Activated T-helper 1 cell treated with Interleukin-2 at 50 U/mL for 16 hours (primary cell): ENCODE measurements at places on chromosomes 2 and 18.

DNA sequence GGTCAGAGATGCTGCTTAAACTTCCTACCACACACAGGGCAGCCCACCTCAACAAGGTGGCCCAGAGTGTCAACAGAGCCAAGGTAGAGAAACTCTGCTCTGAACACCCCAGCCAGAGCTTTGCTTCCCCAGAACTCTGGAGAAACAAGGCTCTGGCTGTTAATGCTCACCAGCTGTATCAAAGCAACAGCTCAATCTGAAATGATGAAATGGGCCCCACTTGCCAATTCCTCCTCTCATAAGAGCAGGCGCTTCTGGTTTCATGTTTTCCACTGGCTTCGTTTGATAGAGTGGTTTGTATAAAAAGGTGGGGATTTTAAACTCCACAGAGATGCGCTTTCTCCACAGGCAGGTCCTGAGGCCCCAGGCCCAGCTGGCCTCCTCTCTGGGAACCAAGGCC, 60.9 kb upstream of the TFCP2L1 start:
- DNase-seq = no peak

DNA sequence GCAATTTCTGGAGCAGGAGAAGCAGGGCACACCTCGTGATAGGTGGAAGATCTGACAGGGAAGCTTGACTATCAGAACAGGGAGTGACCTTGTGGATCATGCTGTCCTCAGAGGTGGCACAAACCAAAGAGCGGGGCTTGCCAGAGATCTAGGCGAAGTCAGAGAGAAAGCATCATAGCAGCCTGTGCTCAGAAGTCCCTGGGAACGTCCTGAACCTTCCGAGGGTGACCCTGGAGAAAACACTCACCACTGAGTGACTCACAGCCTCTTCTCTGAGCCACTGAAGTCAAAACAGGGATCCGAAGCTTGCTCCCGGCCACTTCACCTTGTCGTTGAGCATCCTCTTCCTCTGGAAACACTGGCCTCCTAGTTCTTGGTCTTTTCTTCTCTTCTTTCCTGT, 56.7 kb downstream of the IL1R2 start:
- DNase-seq = no peak

DNA sequence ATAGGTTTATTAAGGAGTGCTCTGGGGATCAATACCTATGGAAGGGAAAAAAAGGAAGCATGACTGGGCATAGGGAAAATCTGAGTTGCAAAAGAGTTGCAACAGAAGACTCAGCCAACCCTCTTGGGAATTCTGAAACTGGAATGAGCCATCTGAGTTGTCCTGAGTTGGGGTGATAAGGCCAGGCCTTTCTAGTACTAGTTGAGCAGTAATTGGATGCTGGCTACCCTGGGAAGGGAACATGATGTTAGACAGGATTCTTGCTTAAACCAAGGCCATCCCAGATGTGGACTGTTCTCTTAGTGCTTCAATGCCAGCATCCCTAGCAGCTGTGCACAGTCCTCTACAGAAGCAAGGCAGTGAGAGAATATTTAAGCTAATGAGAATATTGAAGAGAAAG, 348.8 kb upstream of the GULP1 start:
- no peak for DNase-seq

GRCh38 chr2:234288974-234289455, 207.9 kb downstream of the ARL4C start:
- DNase-seq = peak; percentile 53

DNA sequence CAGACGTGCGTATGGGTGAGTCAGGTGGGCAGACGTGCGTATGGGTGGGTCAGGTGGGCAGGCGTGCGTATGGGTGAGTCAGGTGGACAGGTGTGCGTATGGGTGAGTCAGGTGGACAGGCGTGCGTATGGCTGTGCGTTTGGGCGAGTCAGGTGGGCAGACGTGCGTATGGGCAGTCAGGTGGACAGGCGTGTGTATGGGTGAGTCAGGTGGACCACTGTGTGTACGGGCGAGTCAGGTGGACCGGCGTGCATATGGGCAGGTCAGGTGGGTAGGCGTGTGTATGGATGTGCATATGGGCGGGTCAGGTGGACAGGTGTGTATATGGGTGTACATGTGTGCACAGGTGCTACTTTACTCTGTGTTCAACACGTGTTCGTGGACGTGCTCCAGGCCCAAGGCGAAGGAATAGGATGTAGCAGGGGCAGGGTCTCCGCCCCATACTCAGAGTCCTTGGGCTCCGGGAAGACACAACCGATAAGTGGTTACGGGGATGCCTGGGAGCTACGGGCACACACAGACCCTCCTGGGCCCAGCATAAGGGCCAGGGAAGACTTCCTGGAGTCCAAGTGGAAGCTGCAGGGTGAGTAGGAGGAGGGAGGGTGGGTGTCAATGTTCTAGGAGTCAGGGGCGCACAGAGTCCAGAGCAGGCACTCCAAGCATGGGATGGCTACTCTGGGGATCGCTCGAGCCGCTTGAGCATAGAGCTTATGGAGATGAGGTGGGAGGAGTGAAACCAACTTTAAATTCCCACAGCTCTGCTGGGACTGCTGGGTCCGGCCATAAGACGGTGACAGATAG, 27.1 kb upstream of the KLF11 start:
- no peak for DNase-seq

GRCh38 chr18:47036298-47036874, 965 bp upstream of the ELOA2 start:
- DNase-seq = no peak

GRCh38 chr18:76208678-76209306, 286.2 kb downstream of the ZNF516 start:
- no peak for DNase-seq

DNA sequence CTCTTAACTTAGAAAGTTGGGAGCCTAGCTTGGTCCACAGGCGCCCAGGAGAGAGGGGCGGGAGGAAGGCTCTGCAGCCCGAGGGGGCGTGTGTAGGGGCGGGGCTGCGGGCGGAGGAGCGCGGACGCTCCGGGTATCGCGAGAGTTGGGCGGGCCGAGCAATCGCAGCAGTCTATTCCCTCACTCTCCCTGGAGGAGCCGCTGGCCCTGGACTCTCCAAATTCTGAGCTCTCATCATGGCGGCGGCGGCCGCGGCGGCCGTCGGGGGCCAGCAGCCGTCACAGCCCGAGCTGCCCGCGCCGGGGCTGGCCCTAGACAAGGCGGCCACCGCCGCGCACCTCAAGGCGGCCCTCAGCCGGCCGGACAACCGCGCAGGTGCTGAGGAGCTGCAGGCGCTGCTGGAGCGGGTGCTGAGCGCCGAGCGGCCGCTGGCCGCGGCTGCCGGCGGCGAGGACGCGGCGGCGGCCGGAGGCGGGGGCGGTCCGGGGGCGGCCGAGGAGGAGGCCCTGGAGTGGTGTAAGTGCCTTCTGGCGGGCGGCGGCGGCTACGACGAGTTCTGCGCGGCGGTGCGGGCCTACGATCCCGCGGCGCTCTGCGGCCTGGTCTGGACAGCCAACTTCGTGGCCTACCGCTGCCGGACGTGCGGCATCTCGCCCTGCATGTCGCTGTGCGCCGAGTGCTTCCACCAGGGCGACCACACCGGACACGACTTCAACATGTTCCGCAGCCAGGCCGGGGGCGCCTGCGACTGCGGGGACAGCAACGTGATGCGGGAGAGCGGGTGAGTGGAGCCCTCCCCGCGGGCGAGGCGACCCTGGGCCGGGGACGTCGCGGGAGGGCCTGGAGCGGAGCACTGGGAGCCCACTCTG, at the start of gene UBR3:
UBR3 (plus strand) TSS at position 183 of the 869 bp plus-strand sequence; CDS start at position 237, 54 bp downstream.
- peak; percentile 82 for DNase-seq

DNA sequence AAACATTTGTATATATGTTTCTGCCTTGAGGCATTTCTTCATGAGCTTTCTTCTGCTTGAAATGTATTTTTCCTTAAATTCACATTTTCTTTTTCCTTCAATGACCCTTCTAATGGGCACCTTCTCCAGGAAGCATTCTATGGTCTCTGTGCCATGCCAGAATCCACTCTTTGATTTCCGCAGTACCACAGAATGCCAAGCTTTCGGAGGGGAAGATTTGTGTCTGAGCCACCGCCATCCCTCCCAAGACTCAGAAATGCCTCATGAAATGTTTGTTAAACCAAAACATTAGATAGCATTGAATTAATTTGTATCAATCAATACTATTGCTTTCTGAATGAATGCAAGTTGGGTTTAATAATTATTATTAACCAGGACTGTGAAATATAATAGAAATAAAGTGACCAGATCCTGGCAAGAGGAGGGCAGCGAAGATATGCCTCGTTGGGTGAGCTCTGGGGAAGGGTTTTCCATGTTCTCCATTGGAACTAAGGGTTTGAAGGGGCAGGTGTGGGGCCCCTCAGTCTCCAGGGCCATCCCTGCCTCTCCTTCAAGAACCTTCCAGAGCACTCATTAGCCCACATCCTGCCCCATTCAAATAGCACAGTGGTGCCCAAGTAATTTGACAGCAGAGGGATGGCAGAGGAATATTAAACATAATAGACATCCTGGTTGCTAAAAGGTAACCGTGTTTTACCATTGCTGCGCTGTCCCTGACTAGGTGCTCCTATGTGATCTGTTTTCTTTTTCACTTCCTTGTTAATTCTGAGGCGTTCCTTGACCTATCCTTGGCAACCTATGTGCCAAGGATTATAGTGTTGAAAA, 189.6 kb downstream of the MYCN start:
- DNase-seq = no peak

GRCh38 chr2:189952536-189953109, 109.9 kb downstream of the MSTN start:
- no peak for DNase-seq

GRCh38 chr2:145806546-145806945, 1286.6 kb upstream of the ZEB2 start:
- DNase-seq = no peak

GRCh38 chr18:9742524-9743131, 34.5 kb downstream of the RAB31 start:
- DNase-seq = no peak

DNA sequence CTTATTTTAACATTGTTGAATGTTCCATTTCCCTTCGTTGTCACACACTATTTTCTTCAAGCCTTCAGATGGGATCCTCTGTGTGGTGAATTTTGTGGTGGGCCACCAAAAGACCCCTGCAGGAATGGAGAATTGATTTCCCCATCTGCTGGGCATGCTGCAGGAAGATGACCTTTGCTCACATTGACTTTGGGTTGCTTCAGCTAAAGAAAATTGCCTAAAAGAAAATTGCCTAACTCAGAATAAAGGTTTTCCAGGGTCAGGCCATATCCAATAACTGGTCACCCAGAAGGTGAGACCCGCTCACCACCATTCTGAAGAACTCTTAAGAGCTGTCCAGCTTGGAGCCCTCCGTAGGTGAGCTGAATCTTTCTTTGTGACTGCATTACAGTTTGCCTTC, 192.5 kb downstream of the CDH7 start:
- no peak for DNase-seq

DNA sequence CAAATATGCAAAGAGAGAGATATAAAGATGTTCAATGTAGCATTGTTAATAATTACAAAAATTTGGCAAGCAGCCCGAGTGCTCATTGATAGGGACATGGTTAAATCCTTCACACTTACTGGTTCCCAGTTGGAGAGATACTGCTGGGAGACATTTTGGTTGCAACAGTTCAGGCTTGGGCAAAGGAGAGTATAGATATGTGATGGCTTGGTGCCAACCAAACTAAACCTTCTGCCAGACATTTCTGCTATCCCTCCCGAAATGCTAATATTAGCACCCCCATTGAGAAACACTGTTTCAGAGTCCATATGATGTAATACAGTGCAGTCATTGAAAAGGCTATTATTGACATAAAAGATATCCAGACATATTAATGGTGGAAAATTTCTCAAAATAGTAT, 11.5 kb downstream of the GEN1 start:
- DNase-seq = no peak

DNA sequence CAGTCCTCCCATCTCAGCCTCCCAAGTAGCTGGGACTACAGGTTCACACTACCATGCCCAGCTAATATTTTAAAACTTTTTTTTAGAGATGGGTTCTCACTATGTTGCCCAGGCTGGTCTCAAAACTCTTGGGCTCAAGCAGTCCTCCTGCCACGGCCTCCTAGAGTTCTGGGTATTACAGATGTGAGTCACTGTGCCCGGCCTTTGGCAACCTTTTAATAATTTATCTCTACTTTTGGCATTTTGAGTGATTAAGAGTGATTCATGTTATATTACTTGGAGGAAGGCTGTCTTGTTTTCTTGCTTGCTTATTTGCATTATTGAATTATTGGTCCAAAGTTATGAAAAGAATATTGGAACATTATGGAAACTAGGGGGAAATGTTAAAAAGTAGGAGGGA, 24.3 kb downstream of the NCOA1 start:
- DNase-seq = no peak

DNA sequence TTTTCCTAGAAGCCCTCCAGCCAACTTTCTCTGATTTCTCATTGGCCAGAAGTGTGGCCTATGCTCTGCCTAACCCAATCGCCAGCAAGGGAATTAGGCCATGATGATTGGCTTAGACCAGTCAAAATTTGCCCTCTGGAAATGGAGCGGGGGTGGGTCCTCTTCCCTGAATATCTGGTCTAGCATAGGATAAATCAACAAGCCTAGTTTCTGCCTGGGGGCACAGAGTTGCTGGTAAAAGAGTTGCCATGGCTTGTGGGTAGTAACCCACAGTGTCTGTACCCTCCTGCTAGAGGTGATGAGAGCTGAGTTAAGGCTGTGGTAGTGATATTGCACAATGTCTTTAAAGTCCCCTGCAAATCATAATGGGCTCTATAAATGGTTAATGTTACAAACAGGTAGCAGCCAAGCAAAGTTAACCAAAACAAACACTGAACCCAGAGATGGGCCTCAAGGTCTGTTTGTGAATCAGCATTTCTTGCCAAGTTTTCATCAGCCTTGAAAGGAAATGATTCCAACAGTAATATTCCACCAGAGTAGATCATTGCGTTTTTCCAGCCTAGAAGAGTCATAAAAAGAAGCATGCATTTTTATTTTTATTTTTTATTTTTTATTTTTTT, 19.3 kb downstream of the GALM start:
- DNase-seq = no peak

DNA sequence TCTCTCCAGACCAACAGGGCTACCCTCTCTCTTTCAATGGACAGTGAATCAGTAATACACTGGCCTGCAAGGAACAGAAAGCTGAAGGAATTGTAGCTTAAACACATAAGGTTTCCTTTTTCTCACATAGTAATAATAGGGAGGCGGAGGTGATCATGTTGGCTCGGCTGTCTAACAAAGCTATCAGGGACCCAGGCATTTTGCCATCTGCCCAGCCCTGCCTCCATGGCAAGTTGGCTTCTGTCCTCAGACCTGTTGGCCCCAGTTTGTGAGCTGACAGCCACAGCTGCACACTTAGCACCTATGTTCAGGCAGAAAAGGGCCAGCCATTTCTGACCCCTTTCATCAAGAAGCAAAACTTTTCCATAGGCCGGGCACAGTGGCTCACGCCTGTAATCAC, 2.0 kb upstream of the CHRNG start:
- no peak for DNase-seq

GRCh38 chr2:215357660-215358059, 45.8 kb downstream of the ATIC start:
- no peak for DNase-seq

DNA sequence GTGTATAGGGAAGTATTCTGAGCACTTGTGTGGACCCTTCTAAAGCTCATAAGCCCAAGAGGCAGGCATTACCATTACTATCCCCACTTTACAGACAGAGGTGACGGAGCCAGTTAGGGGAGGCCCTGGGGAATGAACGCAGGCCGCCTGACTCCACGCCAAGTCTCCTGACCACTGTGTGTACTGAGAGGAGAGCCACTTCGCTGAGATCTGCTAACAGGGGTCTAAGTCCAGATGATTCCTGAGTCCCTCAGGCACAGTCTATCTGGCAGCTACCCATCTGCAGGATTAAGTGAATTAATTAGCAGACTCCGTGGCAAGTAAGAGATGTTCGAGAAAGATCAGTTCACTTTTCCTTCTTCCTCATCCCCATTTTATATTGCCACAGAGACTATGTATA, 13.7 kb downstream of the CYB5A start:
- DNase-seq = no peak
